ENCODE measurements at places on chromosomes 6 and 20.

GRCh38 chr6:139457476-139457875 is 83.0 kb upstream of the CITED2 start:
- DNase-seq: no peak

DNA sequence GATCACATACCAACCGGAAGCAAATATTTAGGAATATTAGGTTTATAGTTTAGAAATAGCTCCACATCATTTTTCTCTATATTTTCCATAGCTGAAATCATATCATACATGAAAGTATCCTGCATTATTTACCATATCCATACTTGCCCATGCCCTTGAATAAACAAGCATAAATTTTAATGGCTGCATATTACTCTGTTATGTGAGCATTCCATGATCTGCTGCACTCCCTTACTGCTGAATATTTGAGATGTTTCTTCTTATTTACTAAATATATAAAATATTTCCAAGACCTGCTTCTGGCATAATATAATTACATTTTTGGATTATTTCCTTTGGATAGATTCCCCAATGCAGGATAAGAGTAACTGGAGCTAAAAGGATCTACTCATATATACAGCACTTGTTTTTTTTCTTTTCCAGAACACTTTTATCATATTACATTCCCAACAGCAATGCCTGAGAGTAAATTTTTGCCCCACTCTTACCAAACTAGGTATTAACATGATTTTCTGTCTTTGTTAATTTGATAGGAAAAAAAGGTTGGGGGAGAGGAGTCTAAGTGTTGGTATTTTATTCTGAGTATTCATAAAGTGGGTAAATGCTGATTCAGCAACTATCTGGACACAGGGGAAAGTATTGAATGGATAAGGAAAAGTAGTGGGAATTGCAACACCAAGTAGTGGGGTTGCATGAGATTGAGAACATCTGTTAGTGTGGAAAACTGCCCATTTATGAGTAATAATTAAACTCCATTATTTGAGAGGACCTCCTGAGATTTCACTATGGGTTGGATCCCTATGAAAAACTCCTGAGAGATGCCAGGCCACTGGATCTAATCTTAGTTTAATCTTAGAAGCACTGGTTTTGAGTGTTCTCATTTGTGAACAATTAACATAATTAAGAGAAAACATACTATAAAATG is 76.0 kb downstream of the MAN1A1 start:
- DNase-seq: no peak

GRCh38 chr6:30689022-30689865 is 1.5 kb downstream of the NRM start:
- no peak for DNase-seq

GRCh38 chr20:35947907-35948306 is 6.4 kb downstream of the SCAND1 start:
- no peak for DNase-seq
